ENCODE measurements at places on chromosomes 3 and 15.
A peak's percentile ranks its signal among the peaks of the same experiment; 100 is the strongest.

DNA sequence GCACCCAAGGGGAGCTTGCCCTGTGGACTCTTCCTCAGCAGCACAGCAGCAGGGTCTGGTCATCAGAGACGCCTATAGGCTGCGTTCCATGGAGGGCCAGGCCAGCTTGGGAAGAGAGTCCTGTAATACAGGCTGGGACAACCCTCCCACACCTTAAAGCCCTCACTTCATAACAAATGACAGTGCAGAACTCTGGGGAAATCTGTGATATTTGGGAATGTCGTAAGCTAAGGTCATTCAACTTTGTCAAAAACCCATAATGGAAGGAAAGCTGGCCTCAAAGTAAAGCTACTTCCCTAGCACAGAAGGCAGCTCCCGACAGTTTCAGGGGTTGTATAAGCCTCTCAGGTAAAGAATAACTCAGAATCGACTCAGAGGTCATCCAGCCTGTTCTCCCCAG, 133.1 kb downstream of the MEGF11 start:
- DNase-seq: no peak

- DNase-seq: no peak
These were observed 417.8 kb upstream of the TPM1 start for GRCh38 chr15:62624547-62625378.

- DNase-seq: no peak
These were observed 35.0 kb upstream of the CAPN7 start for GRCh38 chr3:15171096-15171495.

GRCh38 chr15:45868109-45868691, 233.4 kb downstream of the SQOR start:
- DNase-seq: no peak

DNA sequence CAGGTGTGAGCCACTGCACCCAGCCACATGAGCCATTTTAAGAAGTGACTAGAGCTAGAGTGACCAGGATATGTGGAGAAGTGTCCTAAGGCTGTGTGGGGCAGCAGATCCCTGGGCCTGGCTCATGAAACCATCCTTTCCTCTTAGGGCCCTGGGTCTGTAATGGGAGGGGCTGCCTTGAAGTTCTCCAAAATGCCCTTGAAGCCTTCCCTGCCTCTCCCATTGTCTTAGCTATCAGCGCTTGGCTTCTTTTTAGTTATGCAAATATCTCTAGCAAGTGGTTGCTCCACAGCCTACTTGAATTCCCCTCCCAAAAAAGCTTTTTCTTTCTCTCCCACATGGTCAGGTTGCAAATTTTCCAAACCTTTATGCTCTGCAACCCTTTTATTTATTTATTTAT, 112.4 kb upstream of the SPATA16 start:
- no peak for DNase-seq

DNA sequence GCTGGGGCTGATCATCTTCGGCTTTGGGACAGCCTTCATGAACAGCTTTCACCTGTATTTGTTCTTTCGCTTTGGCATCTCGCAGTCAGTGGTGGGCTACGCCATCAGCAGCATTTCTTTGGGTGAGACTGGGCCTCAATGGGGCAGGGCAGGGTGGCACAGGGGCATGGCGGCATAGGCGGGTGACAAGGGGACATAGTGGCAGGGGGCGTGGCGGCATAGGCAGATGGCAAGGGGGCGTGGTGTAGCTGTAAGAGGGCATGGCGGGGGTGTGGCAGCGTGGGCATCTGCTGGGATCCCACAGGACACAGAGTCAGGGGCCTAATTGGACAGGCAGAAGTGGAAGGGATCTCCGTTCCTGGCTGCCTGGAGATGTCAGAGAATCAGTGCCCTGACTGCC, 25.5 kb downstream of the SLC22A14 start:
- DNase-seq: no peak

GRCh38 chr3:41111011-41111410, 88.3 kb upstream of the CTNNB1 start:
- DNase-seq: no peak

- DNase-seq: no peak
These were observed 375.9 kb upstream of the NAALADL2 start for GRCh38 chr3:174483254-174483653.

DNA sequence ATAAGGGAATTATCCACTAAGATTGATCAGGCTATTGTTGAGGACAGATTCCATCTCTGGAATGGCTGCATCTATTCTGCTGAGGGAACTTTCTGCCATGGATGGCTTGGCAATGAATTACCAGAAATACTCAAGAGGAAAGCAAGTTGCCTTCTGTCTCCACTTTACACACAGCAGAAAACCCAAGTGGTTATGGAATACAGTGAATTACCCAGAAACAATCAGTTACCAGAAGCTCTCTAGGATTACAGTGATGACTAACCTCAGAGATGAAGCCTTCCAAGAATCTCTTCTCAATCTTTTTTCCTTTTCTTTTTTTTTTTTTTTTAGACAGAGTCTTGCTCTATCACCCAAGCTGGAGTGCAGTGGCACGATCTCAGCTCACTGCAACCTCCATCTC, 183.3 kb downstream of the WDR76 start:
- DNase-seq: no peak

DNA sequence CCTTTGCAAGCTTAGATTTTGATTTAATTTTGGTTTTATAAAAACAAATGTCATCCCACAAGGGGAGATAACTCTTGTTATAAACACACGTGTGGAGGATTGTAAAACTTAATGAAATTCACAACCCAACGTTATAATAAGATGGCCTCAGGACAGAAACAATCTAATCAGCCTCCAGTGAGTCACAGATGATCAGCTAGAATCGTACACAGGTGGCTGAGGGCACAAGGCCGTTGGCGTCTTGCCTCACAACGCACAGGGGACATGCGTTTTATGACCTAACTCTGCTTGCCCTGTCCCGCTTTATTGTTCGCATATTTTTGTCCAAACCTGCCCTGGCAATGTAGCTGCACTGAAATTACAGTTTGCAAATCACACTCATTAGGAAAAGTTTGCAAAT, 121.9 kb upstream of the PDZRN3 start:
- DNase-seq: no peak

DNA sequence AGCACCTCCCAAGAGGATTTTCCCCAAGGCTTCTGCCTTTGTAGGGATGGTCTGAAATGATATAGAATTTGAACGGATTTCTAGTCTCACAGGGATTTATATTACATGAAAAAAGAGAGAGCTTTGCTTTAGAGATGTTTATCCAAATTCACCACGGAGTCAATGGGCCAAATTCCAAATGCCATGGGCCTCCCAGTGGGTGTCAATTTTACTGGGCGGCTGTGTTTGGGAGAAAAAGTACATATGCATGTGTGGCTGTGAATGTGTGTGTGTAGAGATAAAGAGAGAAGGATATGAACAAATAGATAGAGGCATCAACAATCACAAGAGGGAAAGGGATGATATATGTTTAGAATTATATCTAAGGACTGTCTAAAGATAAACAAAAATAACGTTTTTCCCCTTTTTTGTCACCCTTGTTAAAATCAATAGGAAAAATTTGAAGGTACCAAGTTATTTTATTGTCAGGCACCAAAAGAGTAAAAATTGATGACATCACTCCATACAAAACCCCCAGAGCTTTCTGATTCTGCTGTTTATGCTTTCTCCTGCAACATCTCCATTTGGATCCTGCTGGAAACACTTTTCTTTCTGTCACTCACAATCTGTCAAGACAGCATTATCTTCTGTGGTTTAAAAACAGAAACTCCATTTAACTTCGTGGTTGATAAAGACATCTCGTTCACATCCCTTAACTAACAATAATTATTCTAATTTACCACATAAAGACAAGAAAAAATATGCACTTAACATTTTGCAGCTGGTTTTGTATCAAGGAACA, 160.7 kb downstream of the FHIT start:
- DNase-seq: no peak

GRCh38 chr3:8644748-8645390, at the start of gene SSUH2:
Gene SSUH2 (minus strand): TSS chr3:8644798. CDS start chr3:8644758, 40 bp downstream.
- DNase-seq: no peak

GRCh38 chr3:19662486-19662885, 271.5 kb downstream of the EFHB start:
- DNase-seq: no peak

- DNase-seq: peak; percentile 55
These were observed 722 bp downstream of the RBMS3 start for GRCh38 chr3:29281344-29282241.

DNA sequence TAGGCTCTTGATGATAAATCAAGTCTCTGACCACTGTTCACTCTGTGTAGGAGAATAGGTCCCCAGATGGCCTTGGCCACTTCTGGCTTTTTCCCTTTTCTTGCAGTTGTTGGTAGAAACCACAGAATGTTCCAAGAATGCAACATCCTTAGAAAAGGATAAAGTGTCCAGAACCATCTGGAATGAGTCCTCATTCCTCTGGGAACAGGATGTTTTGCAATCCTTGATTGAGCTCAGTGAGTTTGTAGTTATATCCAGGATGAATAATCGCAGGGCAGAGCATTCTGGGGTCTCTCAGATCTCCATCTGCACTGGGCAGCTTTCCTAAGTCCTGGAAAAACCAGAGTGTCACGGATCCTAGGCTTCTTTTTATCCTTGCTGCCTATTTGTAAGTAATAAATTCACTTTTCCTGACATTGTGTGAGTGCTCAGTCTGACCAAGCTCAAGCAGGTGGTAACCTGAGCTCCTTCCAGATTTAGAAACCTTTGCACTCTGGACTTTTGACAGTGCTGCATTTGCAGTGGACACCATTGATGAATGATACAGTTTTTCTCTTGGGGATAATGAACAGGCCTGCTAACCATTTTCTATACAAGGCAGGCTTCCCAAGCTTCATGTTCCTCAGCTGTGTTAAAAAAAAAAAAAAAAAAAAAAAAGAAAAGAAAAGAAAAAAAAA, 1028.6 kb downstream of the OTOL1 start:
- DNase-seq: no peak

- DNase-seq: no peak
These were observed 146.3 kb downstream of the RBPMS2 start for GRCh38 chr15:64629063-64629462.

DNA sequence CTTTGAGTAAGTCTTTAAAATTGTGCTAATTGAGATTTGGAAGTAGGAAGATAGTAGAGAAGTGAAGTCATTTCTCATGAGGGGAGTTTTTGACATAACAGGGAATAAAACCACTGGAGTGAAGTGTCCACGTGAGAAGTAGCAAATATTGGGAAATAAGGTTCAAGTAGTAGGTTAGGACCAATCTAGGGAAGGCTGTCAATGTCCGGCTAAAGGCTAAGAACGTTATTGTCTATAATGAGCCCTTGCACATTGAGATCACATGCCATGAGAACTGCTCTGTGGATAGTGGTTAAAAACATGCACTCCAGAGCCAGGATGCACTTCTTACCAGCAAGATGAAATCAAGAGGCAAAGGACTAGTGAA, 459.9 kb upstream of the TPRG1 start:
- no peak for DNase-seq

DNA sequence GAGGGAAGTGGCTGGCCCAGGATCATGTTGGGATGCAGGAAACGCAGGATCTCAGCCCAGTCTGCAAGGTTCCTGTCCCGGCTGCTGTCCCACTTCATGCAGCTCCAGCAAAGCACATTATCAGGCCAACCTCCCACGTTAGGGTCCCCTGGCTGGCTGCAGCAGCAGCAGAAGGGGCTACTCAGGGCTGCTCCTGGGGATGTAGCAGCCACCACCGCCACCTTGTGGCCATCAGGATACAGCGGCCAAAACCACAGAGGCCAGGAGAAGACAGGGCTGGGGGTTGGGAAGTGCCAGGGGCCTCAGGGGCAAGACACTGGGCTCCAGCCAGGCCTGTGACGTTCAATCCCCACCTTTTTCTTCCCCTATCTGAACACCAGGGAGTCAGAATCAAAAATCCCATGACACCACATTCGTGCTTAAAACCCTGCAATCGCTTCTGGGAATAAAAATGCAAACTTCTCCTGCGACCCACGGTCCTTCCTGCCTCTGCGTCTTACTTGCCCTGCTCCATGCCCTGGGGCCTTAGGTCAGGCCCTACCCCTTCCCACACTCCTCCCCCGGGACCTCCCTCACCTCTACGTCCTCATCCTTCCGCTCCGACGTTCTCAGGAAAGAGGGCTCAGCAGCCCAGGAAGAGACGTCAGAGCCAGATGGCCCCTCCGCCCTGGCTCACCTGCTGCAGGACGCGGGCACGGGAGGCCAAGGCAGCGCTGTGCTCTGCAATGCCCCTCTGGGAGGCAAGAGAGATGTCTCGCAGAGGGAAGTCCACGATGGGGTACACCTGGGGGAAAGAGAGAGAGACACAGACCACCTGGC, 21.5 kb downstream of the SSUH2 start:
- peak; percentile 87 for DNase-seq

DNA sequence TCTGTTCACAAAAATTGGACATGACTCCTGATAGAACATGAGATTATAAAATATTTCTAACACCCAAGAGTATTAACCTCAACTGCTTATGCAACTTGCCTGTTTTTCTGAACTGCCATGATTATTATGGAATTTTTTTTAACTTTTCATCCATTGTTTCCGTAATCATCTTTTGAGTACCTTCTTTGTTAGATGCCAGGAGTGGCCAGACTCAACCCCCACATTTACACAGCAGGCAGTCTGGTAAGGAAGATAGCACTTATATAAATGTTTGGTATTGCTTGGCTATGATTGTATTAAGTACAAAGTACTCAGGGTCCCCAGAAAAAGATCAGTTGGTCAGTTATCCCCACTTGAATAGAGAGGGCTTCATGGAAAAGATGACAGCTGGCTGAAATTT, 74.3 kb downstream of the CRYBG3 start:
- no peak for DNase-seq

- no peak for DNase-seq
These were observed 35.6 kb downstream of the FRMD5 start for GRCh38 chr15:44159492-44159891.

- no peak for DNase-seq
These were observed 20.4 kb downstream of the PLXND1 start for GRCh38 chr3:129585949-129586657.

GRCh38 chr15:67186226-67186649, 68.2 kb downstream of the AAGAB start:
- DNase-seq: peak; percentile 29

- no peak for DNase-seq
These were observed 3.7 kb downstream of the MDFIC2 start for GRCh38 chr3:70308760-70309159.

GRCh38 chr3:113266738-113267137, 55.4 kb downstream of the BOC start:
- no peak for DNase-seq

Measured in ecto neural progenitor cell (in vitro differentiated cells).